ENCODE measurements at places on chromosomes 16 and 17. TPM values are rescaled to one million over a fixed set of nuclear protein-coding genes. Genes with fewer than 3 reads are reported as not detected.

GRCh38 chr16:49914657-49915056, 58.7 kb upstream of the ZNF423 start:
- no peak for DNase-seq

DNA sequence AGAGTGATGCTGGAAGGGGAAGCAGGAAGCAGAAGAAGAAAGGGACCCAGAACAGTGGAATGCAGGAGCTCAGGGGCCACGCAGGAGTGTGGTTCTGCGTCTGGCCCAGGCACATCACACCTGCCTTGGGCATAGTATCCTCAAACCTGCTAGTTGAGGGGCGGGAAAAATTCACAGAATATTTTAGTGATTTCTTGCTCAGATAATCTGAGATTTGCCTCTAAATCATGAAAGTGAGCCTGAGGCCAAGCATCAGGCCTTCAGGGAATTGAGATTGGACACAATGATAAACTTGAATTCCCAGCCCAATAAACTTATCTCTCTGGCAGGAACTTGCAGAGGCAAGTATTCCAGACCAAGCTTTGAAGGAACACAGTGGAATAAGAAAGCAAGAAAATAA, 48.5 kb upstream of the CCL2 start:
- DNase-seq = no peak

DNA sequence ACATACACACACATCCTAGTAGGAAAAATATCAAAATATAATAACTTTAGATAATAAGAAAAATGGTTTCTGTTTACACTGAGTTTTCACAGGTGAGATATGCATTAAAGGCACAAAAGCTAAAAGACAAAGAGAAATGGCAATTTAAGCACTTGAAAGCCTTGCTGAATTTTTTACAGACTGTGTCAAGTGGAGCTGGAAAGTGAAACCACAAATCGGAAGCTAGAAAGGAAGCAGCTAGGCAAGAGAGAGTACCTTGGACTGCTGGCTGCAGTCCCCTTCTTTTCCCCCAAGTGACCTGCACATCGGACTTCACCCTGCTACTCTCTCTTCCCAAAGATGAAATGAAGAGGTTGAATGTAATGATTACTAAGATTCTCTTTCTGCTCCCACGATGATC, 135.1 kb downstream of the CDH13 start:
- no peak for DNase-seq

GRCh38 chr17:44922136-44922535, 6.8 kb upstream of the GFAP start:
- DNase-seq = no peak

DNA sequence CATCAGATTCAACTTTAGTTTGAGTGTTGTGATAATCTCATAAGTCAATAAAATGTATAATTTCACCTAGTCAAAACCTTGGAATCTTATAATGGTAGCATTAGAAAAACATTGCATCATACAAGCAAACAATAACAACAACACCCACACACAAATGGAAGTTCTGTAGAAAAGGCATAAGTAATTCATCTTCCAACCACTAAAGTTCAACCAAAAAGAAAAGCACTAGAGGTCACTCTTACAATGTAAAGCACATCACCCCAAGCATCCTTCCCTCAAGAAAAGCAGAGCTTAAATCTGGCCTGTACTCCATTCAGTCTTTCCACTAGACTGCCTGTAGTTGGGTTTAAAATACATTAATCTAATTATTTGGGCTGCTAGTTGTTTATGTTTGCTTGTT, 1.8 kb downstream of the CNTNAP4 start:
- DNase-seq = no peak

DNA sequence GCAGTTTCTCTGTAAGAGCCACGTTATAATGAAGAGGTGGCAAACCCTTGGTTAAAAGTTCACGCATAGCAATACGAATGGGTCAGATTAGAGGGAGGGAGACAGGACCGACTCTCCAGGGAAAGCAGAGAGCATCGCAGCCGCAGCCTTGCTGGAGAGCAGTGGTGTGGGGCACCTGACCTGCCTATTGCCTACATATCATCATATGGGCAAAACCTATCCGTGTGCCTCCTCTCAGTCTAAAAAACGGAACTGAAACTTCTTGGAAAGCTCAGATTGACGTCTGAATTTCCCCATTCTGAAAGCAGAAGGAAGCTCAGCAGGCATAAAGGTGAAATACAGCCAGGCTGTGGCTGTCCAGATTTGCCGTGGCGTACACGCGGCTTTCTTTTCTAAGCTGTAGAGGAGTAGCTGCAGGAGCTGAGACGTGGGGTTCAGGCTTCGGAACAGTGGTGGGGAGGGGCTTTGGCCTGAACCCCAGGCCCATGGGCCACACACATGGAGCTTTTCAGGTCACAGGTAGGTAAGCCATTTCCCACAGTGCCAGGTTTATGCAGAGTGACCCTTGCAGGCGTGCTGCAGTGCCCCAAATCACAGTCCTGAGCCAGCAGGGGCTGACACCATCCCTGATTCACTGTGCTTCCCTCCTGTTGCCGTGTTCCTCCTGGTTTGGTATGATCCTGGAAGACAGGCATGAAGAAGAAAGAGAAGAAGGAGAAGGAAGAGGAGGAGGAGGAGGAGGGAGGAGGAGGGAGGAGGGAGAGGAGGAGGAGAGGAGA, 41.6 kb upstream of the TNRC6C start:
- peak; percentile 61 for DNase-seq

DNA sequence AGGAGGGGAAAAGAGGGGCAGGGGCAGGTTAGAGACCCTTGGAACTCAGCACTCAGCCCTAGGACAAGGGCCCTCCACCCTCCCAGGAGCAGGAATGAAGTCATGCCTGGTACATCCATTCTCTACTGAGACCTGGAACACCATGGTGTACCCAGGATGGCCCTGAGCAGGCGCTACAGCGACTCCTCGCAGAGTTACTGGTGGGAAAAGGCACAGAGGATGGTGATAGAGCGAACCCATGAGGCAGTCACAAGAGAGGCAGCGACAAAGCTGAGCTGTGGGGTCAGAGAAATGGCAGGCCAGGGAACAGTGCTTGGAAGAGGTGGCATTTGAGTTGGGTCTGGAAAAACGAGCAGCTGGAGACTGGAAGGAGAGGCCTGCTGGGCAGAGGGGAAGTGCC, 37.5 kb downstream of the SRCIN1 start:
- DNase-seq = no peak

GRCh38 chr16:8620535-8620934, 963 bp upstream of the METTL22 start:
- no peak for DNase-seq

DNA sequence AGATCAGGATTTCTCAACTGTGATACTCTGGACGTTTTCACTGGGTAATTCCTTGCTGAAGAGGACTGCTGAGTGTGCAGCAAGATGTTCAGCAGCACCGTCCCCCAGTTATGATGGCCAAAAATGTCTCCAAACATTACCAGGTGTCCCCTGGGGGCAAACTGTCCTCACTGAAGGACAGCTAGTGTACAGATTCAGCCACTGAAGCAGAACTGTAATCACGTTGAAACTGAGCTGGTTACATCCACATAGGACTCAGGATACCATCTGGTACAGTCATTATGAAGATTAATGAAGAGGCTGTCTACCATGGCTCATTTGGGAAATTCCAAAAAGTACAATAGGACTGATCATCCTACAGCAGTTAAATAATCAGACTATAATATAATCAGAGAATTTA, 43.3 kb upstream of the GINS3 start:
- no peak for DNase-seq

DNA sequence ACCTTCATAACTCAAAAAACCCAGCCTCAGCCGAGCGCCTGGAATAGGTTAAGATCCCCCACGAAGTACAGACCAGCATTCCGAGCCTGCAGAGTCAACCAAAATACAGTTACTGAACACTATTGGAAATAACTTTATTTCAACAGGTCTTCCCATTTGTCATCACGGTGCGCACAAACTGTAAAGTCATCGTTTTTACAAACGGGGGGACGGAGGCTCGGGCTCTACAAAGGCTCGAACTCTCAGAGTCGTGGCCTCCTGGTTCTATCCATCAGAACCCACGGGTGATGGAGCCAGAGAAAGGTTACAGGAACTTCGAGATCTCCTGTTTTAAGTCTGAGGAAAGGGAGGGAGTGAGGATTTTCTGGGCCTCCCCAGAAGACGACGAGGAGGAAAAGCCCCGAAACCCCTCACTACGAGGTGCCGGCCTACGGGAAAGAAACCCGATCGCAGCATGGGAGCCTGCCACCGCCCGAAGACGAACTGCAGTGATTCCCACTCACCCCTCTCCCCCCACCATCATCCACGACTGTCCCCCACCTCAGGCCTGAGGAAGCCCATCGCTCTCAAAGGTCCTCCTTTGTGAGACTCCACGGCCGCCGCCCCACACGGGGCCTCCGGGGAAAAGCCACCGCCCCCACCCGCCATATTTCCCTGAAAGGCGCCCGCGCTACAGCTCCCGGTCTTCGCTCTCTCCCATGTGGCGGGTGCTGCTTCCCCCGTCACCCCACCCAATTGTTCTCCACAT, 917 bp downstream of the YWHAE start:
- DNase-seq = peak; percentile 89

- no peak for DNase-seq
Measured at GRCh38 chr17:33459078-33459940, 166.2 kb upstream of the ASIC2 start.

DNA sequence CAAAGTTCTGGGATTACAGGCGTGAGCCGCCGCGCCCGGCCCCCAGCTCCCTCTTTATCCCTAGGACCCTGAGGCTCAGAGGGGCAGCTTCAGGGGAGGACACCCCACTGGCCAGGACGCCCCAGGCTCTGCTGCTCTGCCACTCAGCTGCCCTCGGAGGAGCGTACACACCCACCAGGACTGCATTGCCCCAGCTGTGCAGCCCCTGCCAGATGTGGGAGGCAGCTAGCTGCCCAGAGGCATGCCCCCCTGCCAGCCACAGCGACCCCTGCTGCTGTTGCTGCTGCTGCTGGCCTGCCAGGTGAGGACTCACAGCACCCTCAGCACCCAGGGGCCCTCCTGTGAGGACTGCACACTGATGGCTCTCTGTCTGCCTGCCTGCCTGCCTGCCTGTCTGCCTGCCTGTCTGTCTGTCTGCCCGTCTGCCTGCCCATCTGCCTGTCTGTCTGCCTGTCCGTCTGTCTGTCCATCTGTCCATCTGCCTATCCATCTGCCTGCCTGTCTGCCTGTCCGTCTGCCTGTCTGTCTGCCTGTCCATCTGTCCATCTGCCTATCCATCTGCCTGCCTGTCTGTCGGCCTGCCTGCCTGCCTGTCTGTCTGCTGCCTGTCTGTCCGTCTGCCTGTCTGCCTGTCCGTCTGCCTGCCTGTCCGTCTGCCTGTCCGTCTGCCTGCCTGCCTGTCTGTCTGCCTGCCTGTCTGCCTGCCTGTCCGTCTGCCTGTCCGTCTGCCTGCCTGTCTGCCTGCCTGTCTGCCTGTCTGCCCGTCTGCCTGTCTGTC, 5.0 kb downstream of the GCGR start:
- DNase-seq = no peak

GRCh38 chr16:31487071-31487719, 4.3 kb downstream of the SLC5A2 start:
- no peak for DNase-seq

DNA sequence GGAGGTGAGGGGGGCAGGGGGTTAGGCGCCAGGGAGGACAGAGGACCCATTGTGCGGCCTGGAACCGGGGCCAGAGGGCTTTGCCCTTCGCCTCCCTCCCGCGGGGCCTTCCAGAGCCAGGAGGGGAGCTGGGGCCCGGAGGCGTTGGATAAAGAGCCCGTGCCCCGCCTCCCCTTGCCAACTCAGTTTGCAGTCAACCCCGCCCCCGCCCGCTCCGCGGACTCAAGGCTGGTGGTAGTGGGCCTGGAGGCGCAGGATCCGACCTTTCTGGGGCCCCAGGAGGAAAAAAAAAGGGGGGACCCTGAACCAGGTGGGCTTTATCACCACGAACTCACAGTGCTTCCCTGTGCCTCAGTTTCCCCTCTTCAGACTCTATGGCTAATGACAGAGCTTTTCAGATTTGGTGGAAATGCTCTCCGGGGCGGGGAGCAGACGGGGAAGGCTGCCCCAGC, 2.0 kb upstream of the SPHK1 start:
- peak; percentile 81 for DNase-seq

DNA sequence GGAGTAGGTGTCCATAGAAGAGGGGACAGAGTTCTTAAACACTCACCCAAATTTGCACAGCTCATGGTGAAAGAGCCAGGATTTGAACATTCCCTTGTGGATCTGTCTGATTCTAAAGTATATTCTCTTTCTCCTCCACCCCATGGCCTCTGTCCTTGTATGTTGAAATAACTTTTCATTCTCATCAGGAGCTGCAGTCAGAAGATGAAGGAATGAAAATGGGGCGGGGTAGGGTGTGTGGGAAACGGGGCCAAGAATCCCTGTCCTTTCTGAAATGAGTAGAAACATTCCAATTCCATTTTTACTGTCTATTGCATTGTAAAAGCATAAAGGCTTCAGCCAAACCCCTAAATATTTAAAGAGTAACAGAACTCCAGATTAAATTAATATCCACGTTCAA, 42.8 kb downstream of the NOG start:
- DNase-seq = no peak

DNA sequence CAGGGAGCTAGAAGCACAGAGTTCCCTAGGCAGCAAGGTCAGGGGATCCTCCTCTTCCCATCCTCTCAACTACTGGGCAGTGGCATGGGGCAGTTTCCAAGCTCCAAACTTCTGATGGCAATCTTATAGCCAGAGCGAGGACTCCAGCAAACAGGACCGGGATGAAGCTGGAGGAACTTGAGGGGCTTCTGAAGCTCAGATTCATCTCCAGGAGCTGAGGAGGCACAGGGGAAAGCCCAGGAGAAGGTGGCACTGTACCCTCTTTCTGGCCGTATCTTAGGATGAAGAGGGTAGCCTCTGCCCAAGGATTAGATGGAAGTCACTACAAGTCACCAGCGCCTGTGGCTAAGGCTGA, 50.0 kb upstream of the RPL38 start:
- no peak for DNase-seq

GRCh38 chr17:31061678-31062077, 33.1 kb upstream of the NF1 start:
- DNase-seq = no peak

DNA sequence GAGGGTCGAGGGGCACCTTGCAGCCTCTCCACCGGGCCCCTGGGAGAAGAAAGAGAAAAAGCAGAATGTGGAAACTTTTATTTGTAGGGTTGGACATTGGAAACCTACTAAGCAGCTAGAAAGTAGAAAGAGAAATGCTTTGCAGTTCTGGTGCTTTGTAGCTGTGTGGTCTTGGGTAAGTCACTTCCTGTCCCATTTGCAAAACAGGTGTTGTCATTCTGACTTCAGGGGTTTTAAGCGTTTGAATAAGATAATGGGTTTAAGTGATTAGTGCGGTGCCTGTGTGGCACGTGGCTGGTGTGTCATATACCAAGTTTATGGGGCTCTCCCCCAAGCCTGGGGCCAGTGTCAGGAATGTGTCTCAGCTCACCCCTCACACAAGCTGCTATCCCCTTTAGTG, 1.6 kb downstream of the CA4 start:
- no peak for DNase-seq

- DNase-seq = no peak
Measured at GRCh38 chr17:4247361-4247970, 16.3 kb downstream of the ANKFY1 start.

- no peak for DNase-seq
Measured at GRCh38 chr16:85353839-85354685, 241.8 kb upstream of the CIBAR2 start.

CSH1 gene
- total RNA-seq = not detected

NKD1 gene
- total RNA-seq = 4.8 TPM

ALDH3A1 gene
- total RNA-seq = 0.77 TPM

ITGAL gene
- 179 TPM for total RNA-seq

TEKT5 gene
- total RNA-seq = not detected

LGALS9B gene
- 0.97 TPM for total RNA-seq

CCL4 gene
- 23.5 TPM for total RNA-seq

IL21R gene
- 12.4 TPM for total RNA-seq

TNFRSF17 gene
- total RNA-seq = 20.1 TPM

LGALS9 gene
- total RNA-seq = 269 TPM

CCL7 gene
- not detected for total RNA-seq
